ENCODE measurements at places on chromosomes 2 and 18.

DNA sequence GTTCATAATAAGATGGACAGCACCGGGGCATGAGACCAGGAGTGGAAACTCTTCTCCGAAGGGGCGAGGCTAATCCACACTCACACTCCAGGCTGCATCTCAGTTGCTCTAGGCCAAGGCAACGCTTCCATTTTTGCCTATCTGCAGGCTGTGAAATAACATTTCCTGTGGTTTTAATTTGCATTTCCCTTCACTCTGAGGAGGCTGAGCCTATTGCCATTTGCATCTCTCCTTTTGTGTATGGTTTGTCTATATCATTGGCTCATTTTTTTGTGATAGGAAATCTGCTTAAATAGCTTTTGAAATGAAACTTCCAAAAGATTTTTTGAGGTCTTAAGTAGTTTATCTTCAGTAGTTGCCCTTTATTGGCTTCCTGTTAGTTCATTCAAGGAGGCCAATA, 57.6 kb downstream of the TPGS2 start:
- ATAC-seq = peak; percentile 90

DNA sequence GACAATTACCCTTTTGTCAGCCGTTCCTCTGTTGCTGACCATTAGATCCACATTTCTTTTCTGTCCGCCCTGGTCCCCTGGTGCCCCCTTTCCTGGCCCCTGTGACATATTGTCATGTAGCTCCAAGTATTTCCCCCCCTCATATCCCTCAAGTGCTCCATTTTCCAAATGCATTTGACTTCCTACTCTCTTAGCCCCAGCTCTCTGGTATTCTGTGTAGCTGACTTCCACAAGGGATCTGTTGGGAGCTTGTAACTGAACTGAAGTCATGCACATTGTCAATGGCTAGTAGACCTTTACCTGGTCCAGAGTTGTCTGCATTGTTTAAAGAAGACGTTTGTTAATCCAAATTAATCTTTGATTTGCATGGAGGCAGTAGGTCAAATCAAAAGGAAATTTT, 34.8 kb downstream of the LIPG start:
- peak; percentile 50 for ATAC-seq

DNA sequence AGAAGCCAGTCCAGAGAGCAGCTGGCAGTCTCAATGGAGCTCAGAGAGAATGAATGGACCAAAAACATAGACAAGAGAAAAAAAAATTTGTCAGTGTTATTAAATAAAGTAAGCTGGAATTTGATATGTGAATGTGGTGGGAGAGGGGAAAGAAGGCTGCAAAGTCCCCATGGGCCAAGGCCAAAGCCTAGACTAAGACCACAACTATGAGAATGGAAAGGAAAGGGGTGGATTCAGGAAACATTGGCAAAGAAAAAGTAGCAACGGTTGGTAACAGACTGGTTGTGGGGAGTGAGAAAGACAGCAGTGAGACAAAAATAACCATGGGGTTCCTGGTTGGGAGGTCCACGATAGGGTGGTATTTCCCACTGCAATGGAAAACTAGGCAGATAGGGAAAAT, 47.0 kb downstream of the ZEB2 start:
- ATAC-seq = no peak

- ATAC-seq = no peak
Measured at GRCh38 chr2:228040995-228041394, 140.5 kb downstream of the SPHKAP start.

DNA sequence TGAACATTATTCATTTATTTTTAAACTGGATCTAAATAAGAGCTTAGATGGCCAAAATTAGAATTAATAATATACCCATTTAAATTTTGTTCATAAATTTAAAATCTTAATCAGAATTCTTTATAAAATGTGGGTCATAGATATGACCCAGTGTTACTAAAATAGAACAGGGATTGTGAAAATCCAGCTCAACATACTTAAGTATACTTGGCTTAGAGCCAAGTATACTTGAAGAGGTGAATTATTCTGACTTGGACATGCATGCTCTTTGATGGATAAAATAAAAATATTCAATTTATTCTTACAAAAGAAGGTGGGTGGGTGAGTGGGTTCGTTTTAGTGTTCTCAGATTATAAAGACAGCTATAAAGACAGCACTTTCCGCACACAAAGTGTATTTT, 70.7 kb downstream of the SPOPL start:
- ATAC-seq = no peak

GRCh38 chr2:45646289-45646688, 5.2 kb upstream of the PRKCE start:
- no peak for ATAC-seq

DNA sequence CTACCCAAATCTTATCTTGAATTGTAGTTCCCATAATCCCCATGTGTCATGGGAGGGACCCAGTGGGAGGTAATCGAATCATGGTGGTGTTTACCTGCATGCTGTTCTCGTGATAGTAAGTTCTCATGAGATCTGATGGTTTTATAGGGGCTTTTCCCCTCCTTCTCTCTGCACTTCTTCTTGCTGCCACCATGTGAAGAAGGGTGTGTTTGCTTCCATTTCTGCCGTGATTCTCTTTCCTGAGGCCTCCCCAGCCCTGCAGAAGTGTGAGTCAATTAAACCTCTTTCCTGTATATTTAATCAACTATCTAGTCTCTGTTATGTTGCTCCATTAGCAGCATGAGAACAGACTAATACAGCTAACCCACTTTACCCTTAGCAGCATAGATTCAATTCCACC, 37.6 kb downstream of the CDC42EP3 start:
- ATAC-seq = no peak

DNA sequence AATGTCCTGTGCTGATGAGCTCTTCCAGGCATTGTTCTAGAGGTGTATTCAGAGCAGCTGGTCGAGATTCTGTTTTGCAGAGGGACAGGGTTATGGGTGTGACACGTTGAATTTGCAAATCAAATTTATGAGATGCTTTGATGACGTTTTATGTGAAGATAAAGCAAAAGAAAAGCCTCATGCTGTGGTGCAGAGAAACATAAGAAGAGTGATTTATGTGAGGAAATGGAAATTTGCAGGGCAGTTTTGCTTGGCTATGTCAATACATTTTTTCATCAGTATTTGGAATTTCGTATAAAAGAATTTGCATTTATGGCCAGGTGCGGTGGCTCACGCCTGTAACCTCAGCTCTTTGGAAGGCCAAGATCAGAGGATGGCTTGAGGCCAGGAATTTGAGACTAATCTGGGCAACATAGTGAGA, 36.4 kb downstream of the TSN start:
- no peak for ATAC-seq

DNA sequence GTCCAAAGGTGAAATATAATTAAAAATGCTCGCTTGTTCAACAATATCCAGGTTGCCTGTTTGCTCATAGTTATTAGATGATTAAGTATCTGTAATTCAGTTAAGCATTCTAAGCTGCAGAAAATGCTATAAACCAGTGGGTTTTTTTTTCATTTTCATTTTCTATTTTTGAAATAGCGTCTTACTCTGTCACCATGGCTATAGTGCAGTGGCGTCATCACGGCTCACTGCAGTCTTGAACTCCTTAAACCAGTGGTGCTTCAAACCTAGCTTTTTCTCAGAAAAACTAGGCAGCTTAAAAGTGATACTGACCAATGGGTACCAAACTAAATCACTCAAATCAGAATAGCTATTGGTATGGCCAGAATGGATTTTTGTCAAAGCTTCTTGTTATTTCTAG, 925.2 kb downstream of the TSN start:
- ATAC-seq = no peak

DNA sequence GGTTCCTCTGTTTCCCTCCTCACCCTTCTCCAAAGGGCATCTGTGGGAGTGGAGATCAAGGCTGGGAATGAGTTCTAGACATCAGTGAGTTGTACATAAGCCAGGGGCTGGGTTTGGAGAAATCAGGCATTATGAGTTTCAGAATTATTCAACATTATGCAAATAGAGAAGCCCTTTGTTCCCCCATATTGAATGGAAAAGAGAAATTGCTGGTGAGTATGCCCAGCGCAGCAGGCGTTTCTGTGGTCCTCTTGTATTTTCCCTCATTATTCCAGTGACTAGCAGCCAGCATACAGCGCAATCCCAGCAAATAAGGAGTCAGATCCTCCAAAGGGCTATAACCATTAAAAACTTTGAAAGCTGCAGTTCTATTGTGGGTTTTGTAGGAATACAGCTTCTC, 94.4 kb downstream of the VWA3B start:
- ATAC-seq = no peak

GRCh38 chr2:150674283-150674682, 186.8 kb upstream of the RND3 start:
- no peak for ATAC-seq

- no peak for ATAC-seq
Measured at GRCh38 chr2:179172894-179173293, 91.7 kb downstream of the SESTD1 start.

DNA sequence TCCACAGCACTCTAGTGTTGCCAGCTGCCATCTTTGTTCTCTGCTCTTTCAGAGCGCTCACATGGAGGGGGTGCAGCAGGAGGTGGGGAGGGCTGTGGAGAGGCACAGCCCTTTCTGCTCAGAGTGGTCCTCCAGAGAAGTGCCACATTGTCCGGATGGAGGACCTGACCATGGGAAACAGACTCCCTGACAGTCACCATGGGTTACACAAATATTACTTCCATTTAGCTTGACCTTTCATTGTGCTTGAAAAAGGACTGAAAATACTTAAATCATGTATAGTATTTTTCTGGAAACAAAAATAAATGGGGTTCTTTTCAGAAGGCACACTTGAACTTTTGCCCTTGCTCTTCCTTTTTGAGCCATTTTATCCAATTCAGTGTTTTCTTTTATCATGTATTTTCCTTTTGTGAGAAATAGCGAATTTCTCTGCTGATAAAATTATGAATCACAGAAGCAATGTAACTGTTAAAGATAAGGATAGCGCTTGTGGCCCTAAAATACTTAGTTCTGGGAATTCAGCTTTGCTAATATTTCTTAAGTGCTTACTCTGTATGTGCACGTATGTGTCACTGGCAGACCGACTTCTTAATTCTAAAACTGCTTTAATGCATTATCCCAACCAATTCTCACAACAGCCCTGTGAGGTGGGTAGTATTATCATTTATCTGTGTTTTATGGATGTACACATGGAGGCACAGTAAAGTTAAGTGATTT, 34.2 kb downstream of the SPATS2L start:
- peak; percentile 64 for ATAC-seq

Data from motor neuron (in vitro differentiated cells).